Stimulated activated naive CD8-positive, alpha-beta T cell treated with anti-CD3 and anti-CD28 coated beads, Interleukin-15, Interleukin-2, amounts not matched to agents 100 U/mL and 50 U/mL, for 24 hours (primary cell): ENCODE measurements at places on chromosomes 3 and 15.

DNA sequence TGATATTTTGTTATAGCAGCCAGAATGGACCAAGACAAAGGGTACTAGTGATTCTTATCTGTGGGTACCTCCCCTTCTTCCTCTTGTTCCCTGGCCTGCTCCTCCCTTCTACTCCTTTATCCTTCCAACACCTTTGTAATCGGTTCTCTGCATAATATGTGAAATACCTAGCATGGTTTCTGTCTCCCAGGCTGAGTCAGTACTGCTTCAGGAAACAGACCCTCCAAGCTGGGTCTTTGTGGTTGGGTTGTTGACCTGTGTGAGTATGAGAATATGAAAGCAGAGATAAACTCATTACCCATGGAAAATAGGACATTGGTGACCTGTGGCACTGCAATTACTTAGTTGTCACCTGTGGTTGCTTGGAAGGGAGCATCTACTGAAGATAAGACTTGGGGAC lies 69.3 kb upstream of the KLF13 start:
- DNase-seq, result no peak

GRCh38 chr15:80326270-80326669 lies 74.3 kb upstream of the CTXND1 start:
- DNase-seq, result no peak

DNA sequence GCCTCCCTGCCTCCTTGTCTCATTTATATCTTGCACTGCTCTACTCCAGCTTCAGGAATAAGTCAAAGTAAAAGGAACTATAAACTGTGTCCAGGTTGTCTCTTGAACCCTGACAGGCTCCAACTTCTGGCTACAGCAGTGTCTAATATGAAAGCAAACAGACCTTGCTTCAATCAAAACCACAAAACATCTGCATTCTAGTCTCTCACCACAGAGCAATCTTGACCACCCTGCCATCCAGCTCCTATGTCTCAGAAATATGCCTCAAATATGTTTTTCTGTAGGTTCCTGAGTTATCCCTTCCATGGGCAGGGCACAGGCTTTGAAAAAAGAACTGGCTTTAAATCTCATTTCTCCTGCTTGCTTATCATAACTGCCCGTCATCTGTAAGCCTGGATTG lies 13.0 kb upstream of the RAMAC start:
- DNase-seq, result no peak

GRCh38 chr3:17494117-17494809 lies 248.2 kb downstream of the TBC1D5 start:
- no peak for DNase-seq

- no peak for DNase-seq
Observed at GRCh38 chr3:56899078-56899477, 97.3 kb upstream of the ARHGEF3 start.

DNA sequence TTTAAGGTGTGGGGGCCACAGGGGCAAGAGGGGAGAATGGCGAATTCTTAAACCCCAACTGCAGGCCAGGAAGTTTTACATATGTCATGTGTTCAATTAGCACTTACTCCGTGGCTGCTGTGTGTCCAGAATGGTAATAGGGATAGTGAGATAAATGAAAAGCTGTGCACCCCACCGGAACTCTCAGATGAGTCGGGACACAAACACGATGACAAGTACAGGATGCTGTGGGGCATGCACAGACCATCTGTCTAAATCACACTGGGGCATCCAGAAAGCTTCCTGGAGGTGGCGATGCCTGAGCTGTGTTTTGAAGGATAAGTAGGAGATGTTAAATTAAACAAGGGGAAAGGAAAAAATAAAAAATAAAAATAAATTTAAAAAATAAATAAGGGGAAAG lies 18.3 kb upstream of the TMEM158 start:
- no peak for DNase-seq

DNA sequence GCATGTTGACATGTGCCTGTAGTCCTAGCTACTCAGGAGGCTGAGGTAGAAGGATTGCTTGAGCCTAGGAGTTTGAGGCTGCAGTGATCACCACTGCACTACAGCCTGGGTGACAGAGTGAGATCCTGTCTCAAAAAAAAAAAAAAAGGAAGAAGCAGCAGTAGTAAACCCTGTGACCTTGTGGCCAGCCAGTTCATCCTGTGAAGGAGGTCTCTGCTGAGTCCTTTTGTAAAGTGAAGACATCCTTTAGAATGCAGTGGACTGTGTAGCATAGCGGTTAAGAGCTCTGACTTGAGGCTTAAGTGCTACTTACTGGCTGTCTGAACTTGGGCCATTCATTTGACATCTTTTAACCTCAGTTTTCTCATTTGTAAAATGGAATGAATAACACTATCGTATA lies 8.3 kb downstream of the EXOSC7 start:
- no peak for DNase-seq

DNA sequence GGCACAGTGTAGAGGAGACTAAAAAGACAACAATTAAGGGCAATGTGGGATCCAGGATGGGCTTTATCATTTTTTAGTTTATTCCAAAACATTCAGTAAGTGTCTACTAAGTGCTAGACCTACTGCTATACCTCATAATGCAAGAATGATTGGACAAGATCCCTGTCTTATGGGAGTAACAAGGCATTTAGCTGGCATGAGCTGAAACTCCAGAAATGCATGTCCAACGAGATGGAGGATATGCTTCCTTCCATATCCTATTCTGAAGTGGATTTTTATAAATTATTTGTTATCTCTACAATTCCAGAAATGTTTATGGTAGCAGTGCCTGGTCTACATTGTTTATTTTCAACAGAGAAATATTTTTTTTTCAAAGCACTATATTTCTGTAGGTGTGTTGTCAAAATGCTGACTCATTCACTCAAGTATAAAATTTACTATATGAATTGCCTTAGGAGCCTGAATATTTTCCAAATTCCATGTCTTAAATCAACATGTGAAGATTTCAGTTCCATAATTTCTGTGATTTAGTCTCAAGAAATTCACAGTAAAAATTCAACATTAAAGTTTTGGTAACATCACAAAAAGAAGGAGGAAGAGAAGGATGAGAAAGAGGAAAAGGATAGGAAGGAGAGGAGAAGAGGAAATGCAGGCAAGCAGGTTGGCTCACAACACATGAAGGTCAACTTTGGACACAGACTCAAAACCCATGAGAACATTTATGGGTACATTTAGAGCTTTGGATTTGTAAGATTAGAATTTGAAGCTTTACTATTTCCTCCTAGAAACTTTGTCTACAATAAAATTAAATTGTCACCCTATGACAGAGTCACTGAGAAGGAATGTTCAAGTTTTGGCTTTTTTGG lies 88.6 kb downstream of the P3H2 start:
- no peak for DNase-seq

DNA sequence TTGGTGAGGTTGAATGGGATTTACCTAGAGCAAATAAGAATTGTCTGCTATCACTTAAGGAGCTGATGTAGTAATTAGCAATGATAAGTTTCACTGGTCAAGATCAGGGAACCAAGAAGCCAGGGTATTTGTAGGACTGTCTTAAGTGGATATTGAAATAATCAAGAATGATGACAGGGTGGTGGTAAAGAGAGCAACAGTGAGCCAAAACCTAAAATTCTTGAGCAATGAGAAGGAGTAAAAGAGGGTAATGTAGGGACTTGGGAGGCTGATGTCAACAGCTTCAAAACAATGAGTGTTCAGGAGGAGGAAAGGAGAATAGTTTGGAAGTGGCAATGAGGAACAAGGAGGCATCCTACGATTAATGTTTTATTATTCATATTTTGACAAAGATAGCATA lies 31.5 kb upstream of the SLC2A2 start:
- DNase-seq, result no peak

DNA sequence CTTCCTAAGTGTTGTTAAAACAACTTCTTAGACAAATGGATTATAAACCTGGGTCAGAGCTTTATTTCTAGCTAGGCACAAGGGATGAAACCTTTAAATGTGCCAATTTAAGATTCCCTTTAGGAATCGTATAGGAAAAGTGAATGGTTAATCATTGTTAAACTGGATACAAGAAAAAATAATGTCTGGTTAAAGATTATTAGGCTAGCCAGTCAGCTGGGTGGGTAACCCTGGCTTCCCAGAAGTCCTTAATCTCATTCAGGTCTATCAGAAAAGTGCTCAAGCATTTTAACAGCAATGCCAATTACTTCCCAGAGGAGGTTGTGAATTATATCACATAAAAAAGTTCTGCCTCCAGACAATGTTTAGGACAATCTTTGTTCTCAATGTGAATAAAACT lies 37.6 kb downstream of the NANOGP8 start:
- no peak for DNase-seq

GRCh38 chr3:60920519-60920918 lies 330.7 kb downstream of the FHIT start:
- no peak for DNase-seq

DNA sequence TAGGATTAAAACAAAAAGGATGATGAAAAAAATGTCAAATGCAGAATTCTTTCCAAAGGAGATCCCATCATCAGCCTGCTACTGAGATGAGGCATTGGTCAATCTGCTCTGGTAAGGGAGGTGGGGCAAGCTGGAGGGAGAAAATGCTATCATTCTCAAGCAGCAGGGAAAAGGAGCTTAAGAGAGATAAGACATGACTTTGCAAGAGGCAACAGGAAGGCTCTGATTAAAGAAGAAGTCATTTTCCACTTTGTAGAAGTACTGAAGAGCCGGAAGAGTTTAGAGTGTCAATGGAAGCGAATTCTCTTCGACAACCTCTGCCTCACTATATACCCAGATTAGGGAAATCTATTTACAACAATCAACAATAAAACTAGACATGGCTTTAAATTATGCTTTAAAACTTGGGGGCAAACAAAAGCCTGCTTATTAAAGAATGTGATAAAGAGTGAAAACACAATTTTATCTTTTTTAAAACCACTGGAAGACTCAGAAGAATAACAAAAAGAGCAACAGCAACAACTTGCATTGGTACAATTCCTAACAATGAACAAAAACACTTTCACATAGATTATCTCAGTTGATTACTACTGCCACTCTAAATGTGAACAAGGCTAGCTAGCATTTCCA lies 81.8 kb upstream of the NANOGP8 start:
- no peak for DNase-seq

DNA sequence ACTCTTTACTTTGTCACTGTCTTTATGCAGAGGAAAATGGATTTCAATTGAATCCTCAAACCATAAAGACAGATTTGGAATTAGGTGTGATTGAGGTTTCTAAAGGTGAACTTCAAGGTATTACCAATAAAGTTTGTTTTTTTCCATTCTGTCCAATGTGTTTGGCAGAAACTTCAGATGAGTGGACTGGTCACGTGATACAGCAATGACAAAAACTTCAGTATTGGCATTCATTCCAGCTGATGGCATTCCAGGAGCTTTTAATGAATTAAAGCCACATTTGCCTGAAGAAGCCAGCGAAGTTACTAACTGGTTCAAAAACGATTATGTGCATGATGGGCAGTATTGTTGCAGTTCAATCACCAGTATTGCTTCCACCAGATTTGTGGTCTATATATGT lies 4.5 kb upstream of the MASP1 start:
- no peak for DNase-seq

- no peak for DNase-seq
Observed at GRCh38 chr3:46930945-46931403, 45.6 kb downstream of the CCDC12 start.

DNA sequence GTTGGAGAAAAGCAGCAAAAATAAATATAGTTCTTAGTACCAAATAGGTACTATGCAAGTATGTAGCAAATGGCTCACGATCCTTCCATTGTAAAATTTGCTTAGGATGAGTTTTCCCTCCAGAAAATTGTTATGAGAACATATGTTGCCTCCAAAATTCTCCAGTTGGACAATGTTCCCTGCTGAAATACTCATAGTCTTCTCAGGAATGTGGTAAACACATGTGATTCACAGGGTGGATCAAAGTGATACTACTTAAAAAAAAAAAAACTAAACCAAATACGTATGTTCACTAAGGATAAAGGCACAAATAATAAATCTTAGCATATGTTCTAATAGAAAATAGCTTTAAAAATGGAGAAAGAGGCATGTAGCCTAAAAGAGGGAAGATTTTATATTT lies 84.3 kb upstream of the ZNF385D start:
- no peak for DNase-seq

- no peak for DNase-seq
Observed at GRCh38 chr3:188470508-188471130, 316.7 kb downstream of the LPP start.

DNA sequence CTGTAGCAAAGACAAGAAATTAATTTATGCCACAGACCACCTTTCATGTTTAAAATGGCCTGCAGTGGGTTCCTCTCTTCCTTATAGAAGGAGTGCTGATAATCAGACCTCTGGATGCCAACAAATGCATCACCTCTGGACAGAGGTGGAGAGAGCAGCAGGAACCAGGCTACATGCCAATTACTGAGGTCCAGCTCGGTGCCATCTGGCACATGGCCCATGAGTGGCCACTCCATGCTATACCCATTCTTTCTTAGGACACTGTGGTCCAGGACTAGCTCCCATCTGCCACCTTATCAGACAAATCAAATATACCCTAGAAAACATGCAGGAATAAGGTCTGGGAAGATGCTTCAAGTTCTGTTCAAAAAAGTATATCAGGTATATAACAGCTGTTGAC lies 60.7 kb downstream of the TBC1D2B start:
- DNase-seq, result no peak

DNA sequence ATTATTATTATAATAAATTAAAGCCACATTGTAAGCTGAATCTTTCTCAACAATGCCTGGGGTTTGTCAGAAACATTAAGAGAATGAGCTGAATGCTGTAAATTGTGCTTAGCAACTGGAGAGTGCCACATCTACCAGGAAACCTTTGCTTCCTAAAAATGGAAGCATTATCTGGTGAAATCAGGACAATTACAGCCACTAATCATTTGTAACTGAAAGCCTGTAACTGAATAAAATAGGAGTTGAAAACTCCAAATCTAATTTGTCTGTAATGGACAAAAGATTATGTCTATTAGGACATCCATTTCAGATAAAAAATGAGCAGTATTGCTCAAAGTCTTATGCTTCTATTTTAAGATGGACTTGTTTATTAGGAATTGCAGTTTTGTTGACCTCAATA lies 32.2 kb downstream of the EIF1B start:
- DNase-seq, result no peak

DNA sequence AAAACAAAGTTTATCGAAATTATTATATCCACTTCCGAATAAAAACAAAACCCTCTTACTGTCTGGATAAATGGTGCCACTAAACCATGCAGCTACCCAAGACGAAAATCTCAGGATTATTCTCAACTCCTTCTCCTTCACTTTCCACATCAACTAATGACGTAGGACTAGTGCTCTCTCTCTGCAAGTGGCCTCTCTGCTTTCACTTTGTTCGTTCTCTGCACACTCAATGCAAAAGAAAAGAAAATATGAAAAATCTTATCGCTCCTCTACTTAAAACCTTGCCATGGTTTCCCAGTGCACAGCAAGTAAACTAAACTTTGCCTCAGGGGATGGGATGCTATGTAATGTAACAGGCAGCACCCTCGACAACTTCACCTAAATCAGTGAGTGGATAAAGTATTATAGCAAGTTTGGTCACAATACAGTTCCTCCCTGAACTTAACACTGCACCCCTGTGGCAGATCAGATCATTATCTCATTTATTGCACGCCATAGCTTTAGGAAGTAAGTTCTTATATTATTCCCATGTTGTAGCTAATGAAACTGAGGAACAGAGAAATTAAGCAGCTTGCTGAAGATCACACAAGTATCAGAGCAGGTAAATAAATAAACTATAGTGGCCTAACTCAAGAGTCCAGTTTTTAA lies 262.7 kb upstream of the GADL1 start:
- no peak for DNase-seq
